ENCODE measurements at places on chromosomes 5 and 9. TPM values are rescaled to one million over a fixed set of nuclear protein-coding genes. Genes with fewer than 3 reads are reported as not detected.

The PDZD2 gene
- 0.06 TPM for total RNA-seq

The SLC6A3 gene
- not detected for total RNA-seq

The KCNV2 gene
- total RNA-seq = not detected

The ABO gene
- not detected for total RNA-seq

The FOXI1 gene
- not detected for total RNA-seq

The PCDHA1 gene
- total RNA-seq = 0.14 TPM

The SLC22A5 gene
- total RNA-seq = 3.8 TPM

- DNase-seq = no peak
Observed at GRCh38 chr5:55557123-55557522, 22.4 kb upstream of the PLPP1 start.

DNA sequence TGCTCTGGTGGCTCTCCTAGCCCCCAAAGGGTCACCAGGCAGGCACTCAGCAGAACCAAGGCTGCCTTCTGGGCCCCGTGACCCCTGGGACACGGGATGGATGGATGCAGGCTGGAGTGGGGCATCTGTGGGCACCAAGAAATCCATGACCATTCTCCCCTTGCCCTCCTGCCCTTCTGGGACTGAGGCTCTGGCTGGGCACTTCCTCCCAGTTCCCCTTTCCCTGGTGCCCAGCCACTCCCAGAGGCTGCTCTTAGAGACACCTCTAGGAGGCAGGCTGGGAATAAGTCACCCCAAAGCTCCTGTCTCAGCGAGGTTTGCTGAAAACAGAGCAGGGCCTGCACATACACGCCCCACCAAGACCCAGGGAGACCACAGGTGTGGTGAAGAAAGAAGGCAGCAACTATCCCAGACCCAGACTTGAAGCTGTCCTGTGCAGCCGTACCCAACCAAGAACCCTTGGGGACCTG, 943 bp downstream of the STING1 start:
- peak; percentile 53 for DNase-seq

- DNase-seq = no peak
Observed at GRCh38 chr9:132989414-132989996, 11.0 kb downstream of the GFI1B start.

DNA sequence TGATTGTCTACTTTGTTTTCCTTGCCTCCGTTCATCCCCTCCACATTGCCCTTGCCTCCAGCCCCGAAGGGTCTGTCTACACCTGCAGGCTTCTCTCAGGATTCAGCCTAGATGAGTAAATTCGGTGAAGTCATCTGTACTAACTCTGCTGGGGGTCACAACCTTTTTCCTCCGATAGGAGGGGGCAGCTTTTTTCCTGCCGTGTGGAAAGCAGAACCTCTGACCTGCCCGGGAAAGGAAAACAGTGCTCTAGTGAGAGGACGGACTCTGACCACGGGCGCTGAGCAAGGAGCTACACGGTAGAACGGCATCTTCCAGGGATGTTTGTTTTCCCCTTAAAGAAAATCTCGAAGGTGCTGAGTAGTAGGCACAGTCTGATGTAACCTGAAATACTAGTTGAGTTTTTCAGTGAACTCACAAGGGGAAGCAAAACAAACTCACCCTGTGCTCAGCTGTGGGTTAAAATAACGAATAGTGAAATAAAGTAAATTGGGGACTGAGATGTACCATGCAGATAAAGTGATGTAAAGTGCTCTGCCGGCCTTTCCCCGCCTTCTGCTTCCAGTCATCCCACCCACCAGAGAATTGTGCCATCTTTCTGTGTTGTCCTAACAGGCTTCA, 281.8 kb downstream of the AOPEP start:
- no peak for DNase-seq

- DNase-seq = peak; percentile 69
Observed at GRCh38 chr9:37466037-37466709, 923 bp upstream of the ZBTB5 start.
